Placental pericyte (primary cell): ENCODE measurements at places on chromosomes 3 and 15. TPM values are rescaled to one million over a fixed set of nuclear protein-coding genes. Genes with fewer than 3 reads are reported as not detected.

CPN2 gene
- total RNA-seq: not detected in 2 replicates

ARPIN gene
- 9.6 and 14.0 TPM in 2 replicates for total RNA-seq

MAP3K13 gene
- 10.1 and 11.7 TPM in 2 replicates for total RNA-seq

MCF2L2 gene
- total RNA-seq: 0.29 TPM in 1 of 2 replicates, not detected in the other

ISLR2 gene
- total RNA-seq: under 0.01 and 0.72 TPM in 2 replicates

HYKK gene
- 1.1 TPM in 2 replicates for total RNA-seq

PRRT3 gene
- 2.6 and 2.7 TPM in 2 replicates for total RNA-seq

TEX55 gene
- total RNA-seq: not detected in 2 replicates

NOX5 gene
- total RNA-seq: 0.14 and 0.22 TPM in 2 replicates

KBTBD13 gene
- total RNA-seq: not detected in 2 replicates

CNTN3 gene
- total RNA-seq: 0.66 and 2.6 TPM in 2 replicates

BCL2A1 gene
- total RNA-seq: 0.44 and 1.3 TPM in 2 replicates
